ENCODE measurements at places on chromosomes 6 and 20.

DNA sequence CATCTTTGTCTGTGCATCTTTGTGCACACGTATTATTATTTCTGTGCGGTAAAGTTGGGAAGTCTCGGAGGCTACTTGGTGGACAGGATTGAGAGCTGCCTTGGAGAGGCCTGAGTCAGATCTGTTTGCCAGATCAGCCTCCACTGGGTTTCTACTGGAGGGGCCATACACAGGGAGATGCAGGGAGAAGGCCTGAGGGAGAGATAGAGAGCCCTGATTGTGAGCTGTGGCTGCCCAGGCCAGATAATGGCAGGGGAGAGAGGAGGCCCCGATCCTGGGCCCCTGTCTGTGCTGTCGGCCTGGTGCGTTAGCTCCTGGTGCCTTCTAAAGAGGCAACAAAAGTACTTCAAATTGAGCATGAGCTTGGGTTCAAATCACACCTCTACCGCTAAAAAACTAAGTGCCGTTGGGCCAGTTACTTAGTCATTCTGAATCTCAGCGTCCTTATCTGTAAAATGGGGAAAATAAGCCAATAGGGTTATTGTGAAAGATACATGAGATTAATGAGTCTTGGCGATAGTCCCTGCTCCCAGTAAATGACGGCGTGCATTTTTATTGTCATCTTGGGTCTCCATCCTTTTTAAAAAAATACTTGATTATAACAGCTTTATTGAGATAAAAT lies 27.6 kb upstream of the ADA start:
- no peak for DNase-seq

DNA sequence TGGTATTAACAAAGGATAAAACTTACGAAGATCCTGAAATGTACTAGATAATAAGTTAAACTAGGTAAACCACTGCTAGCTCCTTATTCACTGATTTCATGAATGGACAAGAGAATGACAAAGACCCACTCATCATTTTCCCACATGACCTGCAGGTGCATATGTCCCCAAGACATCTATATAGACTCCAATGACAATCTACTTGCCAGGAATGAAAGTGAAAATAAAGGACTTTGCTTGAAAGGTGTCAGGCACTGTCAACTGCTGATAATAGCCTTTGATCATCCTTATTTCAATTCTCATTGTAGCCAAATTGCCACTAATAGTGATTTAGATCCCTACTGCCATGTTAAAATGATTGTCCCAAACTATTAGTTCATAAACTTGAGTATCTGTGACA lies 321.8 kb downstream of the HACE1 start:
- no peak for DNase-seq

- DNase-seq: no peak
Measured at GRCh38 chr20:21505161-21505809, 8.6 kb downstream of the NKX2-2 start.

DNA sequence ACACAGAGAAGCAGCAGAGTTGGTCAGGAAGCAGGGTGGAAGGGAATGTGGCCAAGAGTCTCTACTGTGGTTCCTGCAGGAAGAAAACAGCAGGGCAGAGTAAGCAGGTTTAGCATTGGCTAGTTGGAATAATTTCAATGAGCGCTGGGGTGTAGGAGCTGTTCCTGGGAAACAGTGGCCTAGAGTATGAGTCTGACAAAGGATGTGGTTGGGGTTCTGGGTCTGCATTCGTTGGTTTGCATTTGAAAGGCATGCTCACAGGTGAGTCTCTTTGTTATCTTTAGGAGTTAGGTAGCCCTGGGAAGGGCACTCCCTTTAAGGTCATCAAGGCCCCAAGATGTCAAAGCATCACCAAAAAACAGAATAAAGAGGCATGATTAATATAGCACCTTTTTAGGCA lies 911.6 kb upstream of the SLC35B3 start:
- no peak for DNase-seq

- DNase-seq: peak; percentile 68
Measured at GRCh38 chr6:16331384-16332174, 93.2 kb downstream of the GMPR start.

- no peak for DNase-seq
Measured at GRCh38 chr6:169986171-169986847, 234.9 kb downstream of the ERMARD start.

GRCh38 chr6:136788069-136788902 lies 4.0 kb downstream of the MAP3K5 start:
- no peak for DNase-seq

GRCh38 chr6:53128842-53129241 lies 19.8 kb downstream of the GCM1 start:
- DNase-seq: no peak

GRCh38 chr20:45010399-45010828 lies 44.1 kb downstream of the STK4 start:
- DNase-seq: no peak

- DNase-seq: no peak
Measured at GRCh38 chr20:60332523-60332922, 374.3 kb downstream of the CDH26 start.

DNA sequence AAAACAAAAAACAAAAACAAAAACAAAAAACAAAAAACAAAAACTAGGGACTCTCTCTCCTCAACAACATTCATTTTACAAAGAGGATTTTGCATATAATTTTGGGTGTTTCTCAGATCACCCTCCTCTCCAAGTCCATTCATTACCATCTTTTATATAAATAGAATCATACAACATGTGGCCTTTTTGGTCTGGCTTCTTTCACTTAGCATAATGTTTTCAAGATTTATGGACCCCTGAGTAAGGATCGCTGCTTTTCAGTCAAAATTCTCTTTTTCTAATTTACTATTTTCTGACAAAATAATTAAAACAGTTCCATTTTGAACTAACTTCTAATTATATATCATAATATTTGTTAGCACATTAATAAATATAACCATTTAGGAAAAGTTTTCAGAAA lies 94.8 kb downstream of the UBE3D start:
- no peak for DNase-seq

GRCh38 chr6:15256538-15257271 lies 10.8 kb downstream of the JARID2 start:
- DNase-seq: no peak

GRCh38 chr6:3386374-3386857 lies 70.4 kb downstream of the SLC22A23 start:
- no peak for DNase-seq

- no peak for DNase-seq
Measured at GRCh38 chr20:55533632-55534031, 471.7 kb downstream of the CBLN4 start.

GRCh38 chr20:36405255-36405654 lies 99.1 kb downstream of the DLGAP4 start:
- no peak for DNase-seq

DNA sequence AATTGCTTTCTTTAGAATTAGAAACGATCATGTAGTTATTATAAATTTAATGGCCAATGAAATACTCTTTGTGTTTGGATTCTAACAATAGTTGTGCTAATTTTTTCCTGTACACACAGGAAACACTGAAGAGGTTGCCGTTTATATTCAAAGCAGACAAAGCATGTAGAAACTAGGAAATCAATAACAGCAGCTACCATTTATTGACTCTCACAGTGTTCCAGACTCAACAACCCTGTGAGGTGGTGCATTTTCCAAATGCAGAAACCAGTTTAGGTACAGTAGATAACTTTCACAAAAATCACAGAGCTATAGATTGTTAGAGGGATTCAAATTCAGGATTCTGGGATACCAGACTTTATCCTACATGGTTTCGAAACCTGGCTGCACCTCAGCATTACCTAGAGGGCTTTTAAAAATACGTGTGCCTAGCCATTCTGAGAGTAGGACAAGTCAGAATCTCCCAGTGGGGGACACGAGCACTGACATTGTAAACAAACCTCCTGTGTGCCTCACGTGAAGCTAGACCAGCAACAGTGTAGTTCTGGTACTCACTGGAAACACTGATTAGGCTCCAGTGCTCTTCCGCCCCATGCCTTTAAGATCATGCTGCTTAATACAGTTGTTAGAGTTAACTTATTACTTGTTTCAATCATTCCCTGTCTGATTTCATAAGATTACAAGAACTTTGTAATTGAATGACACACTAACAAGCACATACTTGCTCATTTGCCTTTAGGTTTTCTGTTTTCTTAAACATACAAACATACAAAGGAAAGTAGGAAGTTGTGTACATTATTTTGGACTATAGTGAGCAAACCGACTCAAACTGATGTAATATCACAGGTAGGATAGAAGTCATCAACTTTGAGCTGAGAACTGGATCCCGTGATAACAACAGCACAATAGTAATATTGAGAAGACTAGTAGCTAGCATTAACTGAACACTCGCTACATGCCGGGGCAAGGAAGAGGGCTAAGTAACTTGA lies 65.8 kb downstream of the MAP3K4 start:
- peak; percentile 62 for DNase-seq

- no peak for DNase-seq
Measured at GRCh38 chr6:14983599-14984518, 262.0 kb upstream of the JARID2 start.

DNA sequence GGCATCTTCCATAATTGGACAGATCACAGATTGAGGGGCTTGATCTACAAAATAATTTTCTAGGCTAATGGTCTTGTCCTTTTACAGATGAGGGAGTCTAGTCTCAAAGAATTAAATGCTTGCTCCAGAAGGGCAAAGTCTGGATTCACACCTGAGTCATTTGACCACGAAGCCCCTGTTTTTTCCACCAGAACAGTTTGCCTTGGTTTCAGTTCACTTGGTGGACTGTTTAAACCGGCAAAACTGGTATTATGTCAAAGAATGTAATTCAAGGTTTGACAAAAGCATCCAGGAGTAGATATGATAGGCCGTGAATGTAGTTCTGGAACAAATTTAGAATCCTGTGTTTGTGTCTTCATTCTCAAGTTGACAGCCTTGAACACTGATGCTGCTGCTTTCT lies 3.3 kb downstream of the MYO6 start:
- DNase-seq: no peak

DNA sequence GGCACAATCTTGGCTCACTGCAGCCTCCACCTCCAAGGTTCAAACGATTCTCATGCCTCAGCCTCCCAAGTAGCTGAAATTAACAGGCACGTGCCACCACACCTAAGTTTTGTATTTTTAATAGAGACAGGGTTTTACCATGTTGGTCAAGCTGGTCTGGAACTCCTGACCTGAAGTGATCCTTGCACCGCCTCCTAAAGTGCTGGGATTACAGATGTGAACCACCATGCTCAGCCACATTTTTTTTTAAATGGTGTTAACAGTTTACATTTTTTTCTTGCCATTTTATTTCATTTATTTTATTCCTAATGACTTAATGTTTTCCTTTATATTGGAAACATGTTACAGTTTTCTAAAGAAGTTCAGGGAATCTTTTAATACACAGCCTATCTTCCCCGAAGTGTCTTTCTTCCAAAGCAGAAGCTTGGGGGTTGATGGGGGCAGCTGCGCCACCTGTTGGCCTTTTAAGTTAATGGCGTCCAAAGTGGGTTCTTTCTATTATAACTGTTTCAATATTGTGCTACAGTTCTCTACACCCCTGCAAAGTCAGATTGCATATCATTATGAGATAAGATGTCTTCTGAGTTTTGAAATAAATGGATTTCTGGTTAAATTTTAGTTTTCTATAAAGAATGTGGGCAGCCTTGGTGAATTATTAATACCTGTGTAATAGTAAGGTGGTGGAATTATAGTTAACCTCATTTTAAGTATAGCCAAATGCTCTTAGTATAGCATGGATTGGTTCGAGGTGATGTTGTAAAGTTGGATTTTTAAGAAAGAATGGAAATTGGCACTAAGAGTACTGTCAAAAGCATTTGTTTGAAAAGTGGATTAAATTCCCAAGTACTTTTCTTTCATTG lies 42.0 kb upstream of the PLCG1 start:
- peak; percentile 67 for DNase-seq

GRCh38 chr6:159321267-159321666 lies 152.1 kb downstream of the FNDC1 start:
- no peak for DNase-seq

Measured in NCI-H1105 treated with DMSO at 0.1 percent for 48 hours (cell line).